ENCODE measurements at places on chromosomes 7 and 10.

DNA sequence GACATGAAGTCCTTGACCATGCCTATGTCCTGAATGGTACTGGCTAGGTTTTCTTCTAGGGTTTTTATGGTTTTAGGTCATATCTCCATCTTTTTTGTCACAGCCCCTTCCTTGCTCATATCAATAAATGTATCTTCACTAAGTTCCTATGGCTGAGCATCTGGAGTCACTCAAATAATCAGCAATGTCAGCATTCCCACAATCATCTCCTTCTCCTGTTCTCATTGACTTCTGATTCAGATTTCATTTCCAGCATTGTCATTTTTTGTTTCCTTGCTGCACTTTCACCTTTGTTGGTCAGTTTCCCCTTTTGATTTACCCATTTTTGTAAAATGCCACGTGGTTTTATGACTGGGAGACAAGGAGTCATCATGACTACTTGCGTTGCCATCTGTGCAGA is 181.2 kb downstream of the BICC1 start:
- no peaks in the 10 kb centered on the region for H3K4me1 ChIP-seq
- H3K4me3 ChIP-seq = no peak overlapping the region
- no peaks in the 10 kb centered on the region for H3K27me3 ChIP-seq
- DNase-seq = no peak
- H3K27ac ChIP-seq = no peak overlapping the region

GRCh38 chr7:91112902-91113341 is 151.3 kb upstream of the FZD1 start:
- H3K4me3 ChIP-seq = no peak overlapping the region
- no peaks in the 10 kb centered on the region for H3K27me3 ChIP-seq
- peaks cover 59% of the 10 kb centered on the region for H3K36me3 ChIP-seq
- H3K27ac ChIP-seq = no peak overlapping the region
- no peaks in the 10 kb centered on the region for H3K4me1 ChIP-seq
- DNase-seq = no peak

DNA sequence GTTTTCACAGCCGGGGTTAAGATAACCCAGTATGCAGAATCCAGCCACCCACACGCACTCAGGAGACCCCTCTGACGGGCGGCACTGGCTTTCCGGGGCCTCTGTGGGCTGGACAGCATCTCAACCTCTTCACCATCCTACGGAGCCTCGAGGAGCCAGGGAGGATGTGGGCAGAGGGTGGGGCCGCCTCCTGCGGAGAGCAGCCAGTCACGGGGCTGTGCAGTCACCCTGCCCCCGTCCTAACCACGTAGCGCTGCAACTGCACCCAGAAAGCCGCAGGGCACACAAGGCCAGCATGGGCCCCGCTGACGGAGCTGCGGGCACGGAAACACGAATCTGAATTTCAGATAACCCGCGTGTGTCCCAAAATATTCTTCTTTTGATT is 270.3 kb downstream of the ELFN1 start:
- H3K4me1 ChIP-seq = peaks cover 41% of the 10 kb centered on the region
- peak overlapping the region; percentile 84 for H3K4me3 ChIP-seq
- no peaks in the 10 kb centered on the region for H3K27me3 ChIP-seq

DNA sequence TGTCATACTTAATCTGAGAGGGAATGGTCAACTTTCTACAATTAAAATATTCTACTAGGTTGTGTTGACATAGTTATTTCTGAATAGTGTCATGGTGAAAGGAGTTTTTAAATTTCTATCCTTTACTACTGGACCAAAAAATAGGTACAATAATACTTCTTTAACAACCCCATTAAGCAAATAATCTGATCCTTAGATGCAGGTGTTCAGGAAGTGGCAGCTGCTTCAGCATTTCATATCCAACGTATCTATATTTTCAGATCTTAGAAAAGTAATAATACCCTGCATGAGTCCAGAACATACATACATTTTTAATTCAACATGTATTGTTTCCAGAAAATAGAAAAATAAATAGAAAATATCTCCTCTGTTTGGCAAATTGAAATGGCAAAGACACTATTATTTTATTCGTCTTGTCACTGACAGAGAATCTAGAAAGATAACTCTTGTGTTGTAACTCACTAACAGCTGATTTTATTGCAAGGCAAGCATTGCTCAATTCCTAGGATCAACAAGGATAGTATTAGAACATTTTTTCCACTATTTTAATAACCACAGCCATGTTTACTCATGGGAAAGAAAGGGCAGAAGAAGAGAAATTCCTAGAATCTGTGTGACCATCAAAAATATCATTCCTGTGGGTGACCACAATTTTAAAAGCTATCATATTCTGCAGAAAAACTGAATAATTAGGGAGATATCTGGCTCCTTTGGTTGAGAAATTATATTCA is 159.3 kb upstream of the CNTNAP2 start:
- H3K27ac ChIP-seq = no peak overlapping the region
- no peak overlapping the region for H3K4me3 ChIP-seq
- H3K36me3 ChIP-seq = no peaks in the 10 kb centered on the region
- H3K4me1 ChIP-seq = no peaks in the 10 kb centered on the region

DNA sequence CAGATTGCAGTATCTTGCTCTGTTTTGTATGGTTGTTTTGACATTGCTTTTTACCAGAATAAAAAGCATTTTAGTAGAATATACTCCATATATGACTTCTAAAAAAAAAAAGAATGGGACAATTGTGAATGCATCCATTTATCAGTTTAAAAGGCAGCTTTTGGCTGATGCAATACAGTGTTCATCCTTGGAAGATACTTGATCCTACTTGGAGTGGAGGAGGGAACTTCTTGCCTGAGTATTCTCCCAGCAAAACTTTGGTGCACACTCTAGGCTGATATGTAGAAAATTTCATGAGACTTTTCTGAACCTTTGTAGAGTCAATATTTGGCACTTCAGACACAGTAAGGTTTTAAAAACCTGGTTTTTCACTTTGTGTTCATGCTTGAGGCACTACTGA is 40.2 kb downstream of the WDR11 start:
- H3K4me3 ChIP-seq = no peak overlapping the region
- H3K36me3 ChIP-seq = peaks cover 76% of the 10 kb centered on the region
- no peak for DNase-seq
- H3K4me1 ChIP-seq = no peaks in the 10 kb centered on the region

DNA sequence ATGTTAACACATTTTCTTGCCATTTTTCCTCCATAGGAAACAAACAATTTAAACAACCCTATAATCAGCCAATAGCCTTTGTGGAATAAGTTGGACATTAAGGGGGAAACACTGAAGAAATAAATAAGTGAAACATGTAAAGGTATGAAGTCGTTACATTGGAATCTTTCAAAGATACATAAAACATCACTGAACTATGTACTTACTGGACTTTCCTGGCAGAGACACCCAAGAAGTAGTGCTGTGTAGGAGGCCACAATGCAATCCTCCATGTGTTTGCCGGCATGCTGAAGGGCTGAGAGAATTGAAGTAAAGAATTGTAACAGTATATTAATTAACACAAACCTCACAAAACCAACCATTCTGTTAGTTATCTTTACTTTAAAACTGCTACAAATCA is 76.5 kb upstream of the GRID1 start:
- no peak overlapping the region for H3K4me3 ChIP-seq
- no peak for DNase-seq
- no peaks in the 10 kb centered on the region for H3K27me3 ChIP-seq
- H3K4me1 ChIP-seq = peaks cover 7% of the 10 kb centered on the region
- peaks cover 83% of the 10 kb centered on the region for H3K36me3 ChIP-seq

DNA sequence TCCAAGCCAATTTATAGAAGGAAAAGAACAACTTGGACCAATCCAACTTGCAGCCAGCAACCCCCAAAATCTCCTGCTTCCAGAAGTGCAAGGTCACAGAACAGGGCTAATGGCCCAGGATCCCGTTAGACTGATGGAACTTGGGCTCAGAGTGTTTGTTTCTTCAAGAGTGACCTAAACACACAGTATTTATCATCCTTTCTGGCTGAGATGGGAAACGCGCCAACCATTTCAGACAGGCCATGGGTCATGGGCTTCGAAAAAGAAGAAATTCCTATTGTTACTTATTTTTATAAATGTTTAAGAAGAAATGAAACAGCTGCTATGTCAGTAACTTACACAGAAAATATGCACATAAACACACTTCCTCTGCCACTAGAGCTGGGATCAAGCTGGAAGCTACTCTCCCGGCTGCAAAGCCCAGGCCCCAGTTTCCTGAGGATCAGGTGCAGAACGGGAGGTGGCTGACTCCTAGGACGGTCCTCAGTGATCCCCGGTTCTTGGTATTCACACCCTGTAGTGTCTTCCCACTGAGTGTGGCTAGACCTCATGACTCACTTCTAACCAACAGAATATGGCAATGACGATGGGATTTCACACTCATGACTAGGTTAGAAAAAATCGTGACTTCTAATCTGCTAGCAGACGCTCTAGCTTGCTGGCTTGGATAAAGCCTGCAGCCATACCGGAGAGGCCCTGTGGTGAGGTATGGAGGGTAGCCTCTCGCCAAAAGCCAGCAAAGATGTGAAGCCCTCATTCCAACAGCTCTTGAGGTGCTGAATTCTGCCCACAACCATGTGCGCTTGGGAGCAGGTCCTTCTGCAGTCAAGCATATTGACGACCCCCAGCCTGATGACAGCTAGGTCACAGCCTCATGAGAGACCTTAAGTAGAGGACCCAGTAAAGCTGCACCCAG is 60.2 kb downstream of the CHST15 start:
- DNase-seq = no peak
- peaks cover 26% of the 10 kb centered on the region for H3K4me1 ChIP-seq
- H3K4me3 ChIP-seq = no peak overlapping the region

Measured in activated B cell treated with CpG ODN at 0.5 μM for 24 hours (primary cell).